ENCODE measurements at places on chromosomes 7 and 10.
A peak's percentile ranks its signal among the peaks of the same experiment; 100 is the strongest.

DNA sequence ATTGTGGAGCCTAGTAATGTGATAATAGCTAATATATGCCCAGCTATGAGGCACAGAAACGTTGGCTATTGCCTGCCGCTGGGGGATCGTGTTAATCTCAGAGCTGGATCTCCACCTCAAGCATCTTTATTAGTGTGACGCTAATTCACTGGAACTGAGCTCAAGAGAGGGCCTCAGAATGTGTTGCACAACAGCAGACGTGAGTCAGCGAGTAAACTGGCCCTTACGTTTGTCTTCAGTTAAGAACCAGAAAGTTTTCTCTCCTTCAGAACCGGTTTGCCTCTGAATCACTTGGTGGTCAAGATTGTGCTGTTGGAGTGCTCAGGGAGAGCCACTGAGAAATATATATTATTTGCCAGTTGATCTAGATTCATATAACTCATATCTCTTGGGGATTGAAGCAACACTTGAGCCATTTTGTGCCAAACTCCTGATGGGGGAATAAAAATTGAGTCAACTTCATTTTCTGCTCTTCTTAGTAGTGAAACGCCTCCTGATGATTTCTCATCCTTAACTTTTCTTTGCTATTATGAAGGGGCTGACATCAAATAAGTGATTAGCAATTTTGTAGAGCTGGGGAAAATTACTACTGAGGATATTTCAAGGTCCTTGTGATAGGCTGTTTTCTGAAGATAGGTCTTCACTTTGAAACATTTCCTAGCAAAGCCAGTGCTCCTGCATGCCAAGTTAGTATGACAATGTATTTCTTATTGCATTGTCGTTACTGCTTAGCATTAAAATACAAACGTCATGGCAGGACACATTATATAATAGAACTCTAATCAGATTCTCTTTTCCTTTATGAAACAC is 22.3 kb downstream of the BZW2 start:
- DNase-seq = peak; percentile 100

DNA sequence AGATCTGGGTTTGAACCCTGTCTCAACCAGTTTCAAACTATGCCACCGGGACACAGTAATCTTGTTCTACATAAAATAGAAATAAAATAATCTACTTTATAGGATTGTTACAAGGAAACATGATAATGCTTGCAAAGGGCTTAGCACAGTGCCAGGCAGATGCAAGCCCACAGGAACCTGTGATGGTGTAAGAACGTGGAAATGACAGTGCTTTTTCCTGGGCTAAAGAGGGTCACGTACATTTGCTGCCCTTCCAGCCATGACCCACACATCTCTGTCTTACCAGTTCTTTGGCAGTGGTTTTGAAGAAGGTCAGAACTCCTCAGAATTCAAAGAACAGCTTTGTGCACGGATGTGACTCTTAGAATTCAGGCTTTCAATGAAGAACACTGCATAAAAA is 282.9 kb downstream of the CSTF2T start:
- DNase-seq = no peak

- no peak for DNase-seq
Observed at GRCh38 chr7:6420680-6421079, 27.1 kb downstream of the DAGLB start.

- DNase-seq = no peak
Observed at GRCh38 chr7:91226411-91226810, 37.8 kb upstream of the FZD1 start.

DNA sequence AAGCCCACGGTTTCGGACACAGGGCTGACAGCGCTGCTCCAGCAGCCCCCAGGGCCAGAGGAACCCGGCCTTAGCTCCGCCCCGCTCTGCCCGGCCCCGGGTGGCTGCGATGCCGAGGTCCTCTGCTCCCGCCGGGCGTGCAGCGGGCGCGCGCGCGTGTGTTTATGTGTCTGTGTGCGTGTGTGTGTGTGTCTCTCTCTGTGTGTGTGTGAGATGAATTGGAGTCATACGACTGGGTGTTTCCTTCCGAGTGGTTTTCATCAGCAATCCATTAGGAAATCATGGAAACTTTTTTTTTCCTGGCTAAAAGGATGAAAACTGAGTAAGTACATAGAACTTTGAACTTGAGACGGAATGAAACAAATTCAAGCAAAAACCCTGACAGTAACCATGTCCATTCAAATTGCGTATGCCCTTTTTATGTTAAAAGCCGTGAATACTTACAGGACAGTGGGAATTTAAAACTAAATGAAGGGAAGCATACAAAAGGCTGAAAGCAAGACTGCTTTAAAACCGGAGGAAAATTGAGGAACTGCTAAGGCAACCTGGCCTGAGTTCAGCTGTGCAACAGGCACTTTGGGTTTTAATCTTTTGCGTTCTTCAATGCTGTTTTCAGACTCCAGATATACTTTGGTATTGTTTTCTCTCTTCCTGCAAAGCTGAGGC is at the start of gene CPED1:
TSS of gene CPED1 (plus strand) at position 121 of the 666 bp plus-strand sequence. CDS start 911 bp downstream, outside the sequence.
- DNase-seq = peak; percentile 91

GRCh38 chr7:77199013-77199966 is at the start of gene FGL2:
FGL2 (minus strand) TSS chr7:77199819; CDS start chr7:77199793, 26 bp downstream.
- DNase-seq = peak; percentile 64

DNA sequence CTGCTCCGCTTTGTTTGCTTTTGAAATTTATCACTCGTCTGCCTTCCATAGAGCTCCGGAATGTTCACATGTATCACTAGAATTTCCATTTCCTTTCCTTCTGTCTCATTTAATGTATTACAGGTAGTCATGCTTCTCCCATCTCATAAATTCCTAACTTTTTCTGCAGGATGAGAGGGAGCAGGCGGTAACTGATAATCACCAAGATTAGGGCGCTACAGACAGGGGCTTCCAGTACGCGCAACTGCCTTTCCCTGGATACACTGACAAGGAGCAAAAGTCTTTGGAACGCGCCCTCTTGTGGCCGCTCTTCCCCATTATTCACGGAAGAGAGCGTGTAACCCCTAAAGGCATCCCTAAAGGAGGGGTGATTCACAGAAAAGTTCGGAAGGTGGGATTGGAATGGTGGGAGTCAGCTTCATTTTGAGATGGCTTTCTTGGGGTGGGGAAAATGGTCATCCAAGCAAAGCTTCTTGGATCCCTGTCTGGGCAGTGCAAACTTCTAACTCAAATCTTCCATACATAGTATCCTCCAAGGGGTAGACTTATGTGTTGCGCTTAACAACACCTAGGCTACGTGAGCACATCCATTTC is 6.5 kb downstream of the INHBA start:
- DNase-seq = peak; percentile 89

DNA sequence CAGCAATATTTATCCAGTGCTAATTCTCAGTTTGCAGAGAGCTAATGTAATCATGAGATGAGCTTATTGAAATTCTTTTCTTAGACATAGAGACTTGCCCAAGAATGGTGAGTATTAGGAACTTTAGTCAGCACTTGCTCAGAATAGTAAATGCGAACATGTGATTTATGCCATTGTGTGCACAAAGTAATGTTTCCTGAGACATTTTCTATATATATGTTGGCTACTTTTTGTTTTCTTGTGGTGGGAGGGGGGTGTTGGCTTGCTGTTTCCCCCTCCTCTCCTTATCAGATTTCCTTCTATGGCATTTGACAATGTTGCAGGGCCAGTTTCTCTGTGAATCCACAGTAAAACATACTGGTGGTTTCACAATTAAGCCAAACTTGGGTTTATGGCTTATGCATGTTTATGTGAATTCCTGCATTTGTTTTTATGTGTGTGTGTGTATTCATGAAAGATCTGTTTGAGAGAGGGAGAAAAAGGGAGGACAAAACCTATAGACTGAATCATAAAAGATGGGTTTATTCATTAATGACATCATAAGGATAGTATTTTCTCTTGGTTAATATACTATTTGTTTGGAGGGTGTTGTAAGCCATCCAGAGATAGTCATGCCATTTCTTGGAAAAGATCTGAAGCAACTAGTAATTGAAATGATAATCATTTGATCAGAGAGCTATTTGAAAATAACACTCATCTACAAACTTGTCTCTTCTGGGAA is 36.3 kb downstream of the ARID5B start:
- peak; percentile 51 for DNase-seq

DNA sequence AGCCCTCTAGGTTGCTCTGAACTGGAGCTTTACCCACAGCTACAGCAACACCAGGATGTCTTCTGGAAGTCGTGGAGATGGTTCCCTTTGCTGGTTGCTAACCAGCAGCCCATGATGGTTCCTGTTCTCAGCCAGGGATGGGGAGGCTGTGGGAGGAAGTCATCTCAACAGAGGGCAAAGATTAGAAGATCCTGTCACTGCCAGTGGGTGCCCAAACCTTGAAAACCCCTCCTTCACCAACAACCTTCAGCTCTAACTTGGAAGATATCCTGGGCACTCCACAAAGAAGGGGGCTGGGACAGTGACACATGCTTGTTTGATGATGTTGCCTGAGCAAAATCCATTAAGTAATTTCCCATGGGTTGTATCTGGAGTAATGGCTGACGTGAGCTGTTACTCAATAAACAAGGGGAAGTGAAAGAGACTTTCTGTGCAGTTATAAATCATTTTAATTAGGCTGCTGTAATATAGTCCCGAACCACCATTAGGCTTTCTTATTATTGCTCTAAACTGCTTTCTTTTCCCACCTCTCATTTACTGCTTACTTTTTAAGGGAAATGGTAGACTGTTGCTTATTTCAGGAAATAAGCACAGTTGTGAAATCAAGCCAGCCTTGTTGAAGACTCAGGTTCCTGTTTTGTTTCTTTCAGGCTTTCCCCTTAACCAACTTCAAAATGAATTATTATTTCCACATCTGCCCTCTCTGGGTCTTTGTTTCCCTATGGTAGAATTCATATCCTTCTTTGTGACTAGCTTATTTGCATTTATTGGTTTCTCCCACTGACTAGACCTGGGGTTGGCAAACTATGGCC is 124.8 kb downstream of the PPP1R17 start:
- peak; percentile 71 for DNase-seq

DNA sequence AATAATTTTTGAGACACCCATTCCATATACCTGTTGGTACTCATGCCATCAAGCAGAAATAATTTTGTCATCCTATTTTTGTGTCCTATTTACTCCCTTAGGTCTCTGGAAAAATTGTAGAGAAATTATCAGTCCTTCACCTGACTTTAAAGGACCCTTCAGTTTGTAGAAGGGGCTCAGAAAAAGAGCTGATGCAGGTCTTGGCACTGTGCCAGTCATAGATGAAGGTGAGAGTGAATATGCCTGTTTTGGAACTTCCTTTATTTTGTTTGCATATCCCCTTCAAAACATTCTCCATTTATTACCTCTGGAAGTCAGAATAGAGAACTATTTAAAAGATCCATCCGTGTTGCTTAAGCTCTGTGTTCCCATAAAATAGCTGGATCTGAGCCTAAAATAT is 321.0 kb upstream of the TPK1 start:
- DNase-seq = no peak

DNA sequence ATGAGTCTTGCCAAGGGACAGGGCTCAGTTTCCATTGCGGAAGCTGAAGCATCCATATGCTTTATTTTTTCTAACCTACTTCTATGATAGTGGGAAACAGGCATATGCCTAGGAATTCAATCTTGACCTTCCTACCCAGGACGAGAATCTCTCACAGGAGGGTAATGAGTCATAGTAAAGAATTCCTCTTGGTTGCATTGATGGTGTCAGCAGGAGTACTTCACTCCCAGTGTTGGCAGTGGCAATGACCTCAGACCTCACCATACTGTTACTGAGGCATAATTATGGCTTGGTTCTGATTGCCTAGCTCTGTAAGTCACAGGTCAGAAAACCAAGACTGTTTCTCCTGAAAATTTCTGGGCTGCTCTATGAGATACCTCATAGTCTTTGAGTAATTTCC is 552.9 kb downstream of the ARL4A start:
- DNase-seq = peak; percentile 46

DNA sequence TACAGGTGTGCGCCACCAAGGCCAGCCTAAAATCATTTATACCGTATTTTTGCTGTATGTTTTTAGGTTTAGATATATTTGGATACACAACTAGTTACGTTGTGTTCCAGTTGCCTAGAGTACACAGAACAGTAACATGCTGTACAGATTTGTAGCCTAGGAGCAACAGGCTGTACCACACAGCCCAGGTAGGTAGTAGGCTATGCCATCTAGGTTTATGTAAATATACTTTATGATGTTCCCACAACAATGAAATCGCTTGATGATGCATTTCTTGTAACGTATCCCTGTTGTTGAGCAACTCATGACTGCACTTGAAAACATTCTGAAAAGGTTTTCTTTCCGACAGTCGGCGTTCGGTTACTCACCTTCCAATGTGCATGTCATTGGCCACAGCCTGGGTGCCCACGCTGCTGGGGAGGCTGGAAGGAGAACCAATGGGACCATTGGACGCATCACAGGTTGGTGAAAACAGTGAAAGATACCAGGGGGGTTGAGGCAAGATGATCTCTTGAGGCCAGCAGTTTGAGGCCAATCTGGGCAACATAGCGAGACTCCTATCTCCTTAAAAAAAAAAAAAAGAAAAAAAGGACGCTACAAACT is 7.7 kb downstream of the PNLIP start:
- DNase-seq = no peak

GRCh38 chr7:69879989-69880388 is 281.7 kb downstream of the AUTS2 start:
- DNase-seq = no peak

GRCh38 chr7:22281481-22281880 is 75.5 kb downstream of the RAPGEF5 start:
- no peak for DNase-seq

DNA sequence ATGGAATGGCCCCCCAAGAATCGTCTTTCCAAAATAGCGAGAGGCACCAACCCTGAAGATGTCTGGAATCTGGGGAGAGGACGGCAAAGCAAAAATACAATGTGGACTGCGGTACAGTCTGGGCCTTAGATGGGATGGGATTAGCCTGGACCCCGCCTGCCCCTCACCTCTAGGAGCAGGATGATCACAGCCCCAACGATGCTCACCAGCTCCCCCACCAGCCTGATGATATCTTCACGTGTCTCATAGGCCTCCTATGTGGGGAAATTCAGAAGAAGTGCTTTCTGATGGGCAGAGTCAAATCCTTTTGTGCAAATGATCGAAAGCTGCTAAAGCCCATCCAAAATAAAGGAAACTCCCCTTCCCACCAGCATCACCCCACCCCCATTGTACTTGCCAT is 18.2 kb downstream of the TRPV5 start:
- no peak for DNase-seq

- DNase-seq = peak; percentile 5
Observed at GRCh38 chr7:80791509-80791929, 127.3 kb downstream of the SEMA3C start.

GRCh38 chr7:107212725-107213124 is 43.9 kb downstream of the HBP1 start:
- DNase-seq = no peak

GRCh38 chr7:108511939-108512338 is 14.0 kb downstream of the PNPLA8 start:
- no peak for DNase-seq

Data from cardiac fibroblast (primary cell).